GM23248 (cell line): ENCODE measurements at places on chromosomes 11 and 22.

DNA sequence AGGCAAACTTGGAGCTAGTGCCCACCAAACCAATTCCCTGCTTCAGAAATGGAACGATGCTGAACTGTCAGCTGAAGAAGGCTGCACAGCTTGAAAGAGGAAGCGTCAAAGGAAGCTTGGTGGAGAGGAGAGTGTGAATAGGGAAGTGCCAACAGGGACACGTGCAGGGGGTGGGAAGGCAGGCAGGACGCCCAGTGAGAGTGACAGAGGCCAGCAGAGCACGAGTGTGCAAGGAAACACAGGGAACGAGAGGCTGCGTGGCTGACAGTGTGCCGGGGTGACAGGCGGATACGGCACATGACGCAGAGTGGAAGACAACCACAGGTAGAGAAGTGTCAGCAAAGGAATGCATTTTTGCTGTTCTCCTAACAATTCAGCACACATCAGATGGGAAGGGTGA, 196.4 kb downstream of the LARGE1 start:
- no peak for DNase-seq

GRCh38 chr11:125055107-125055715, 7.9 kb upstream of the SLC37A2 start:
- no peak for DNase-seq

DNA sequence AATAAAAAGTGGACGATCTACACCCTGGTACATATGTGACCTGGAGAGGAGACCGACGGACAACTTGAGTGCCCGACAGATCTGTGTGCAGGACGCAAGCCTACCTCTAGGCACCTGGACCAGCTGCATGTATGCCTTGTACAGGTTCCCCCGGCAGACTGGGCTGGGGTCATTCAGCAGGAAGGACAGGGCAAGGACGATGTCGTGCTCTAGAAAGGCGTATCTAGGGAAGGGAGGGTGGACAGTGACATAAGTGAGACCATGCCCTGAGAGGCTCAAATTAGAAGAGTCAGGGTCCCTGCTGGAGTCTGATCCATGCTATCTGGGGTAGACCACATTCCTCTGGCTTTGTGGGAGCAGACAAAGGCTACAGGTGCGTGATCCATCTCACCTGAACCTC, 7.9 kb downstream of the RSPH14 start:
- DNase-seq: no peak

- DNase-seq: no peak
Measured at GRCh38 chr22:38110008-38110862, at the start of gene BAIAP2L2. Gene BAIAP2L2 (minus strand): TSS chr22:38110684. CDS start chr22:38110525, 159 bp downstream.

DNA sequence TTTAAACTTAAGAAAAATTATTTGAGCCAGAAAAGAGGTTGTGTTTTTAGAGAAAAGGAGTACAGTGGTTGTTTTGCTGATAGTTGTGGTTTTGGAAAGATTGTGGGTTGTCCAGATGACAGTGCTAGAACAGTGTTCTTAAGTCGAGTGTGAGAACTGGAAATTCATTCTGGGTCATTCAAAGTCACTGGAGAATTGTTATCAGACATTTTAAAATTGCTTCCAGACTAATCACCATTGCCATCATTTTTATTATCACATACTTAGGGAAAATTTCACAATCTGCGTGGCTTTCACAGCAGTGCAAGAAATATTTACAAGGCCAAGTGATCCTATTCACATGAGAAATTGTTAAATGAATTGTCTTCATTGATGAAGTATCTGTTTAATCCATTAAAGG, 242.2 kb upstream of the DDI1 start:
- DNase-seq: peak; percentile 68

- no peak for DNase-seq
Measured at GRCh38 chr11:61912991-61913698, 4.2 kb downstream of the RAB3IL1 start.

GRCh38 chr11:75632450-75632849, 36.4 kb downstream of the MAP6 start:
- DNase-seq: no peak

- DNase-seq: no peak
Measured at GRCh38 chr11:12598330-12599256, 75.6 kb upstream of the TEAD1 start.

DNA sequence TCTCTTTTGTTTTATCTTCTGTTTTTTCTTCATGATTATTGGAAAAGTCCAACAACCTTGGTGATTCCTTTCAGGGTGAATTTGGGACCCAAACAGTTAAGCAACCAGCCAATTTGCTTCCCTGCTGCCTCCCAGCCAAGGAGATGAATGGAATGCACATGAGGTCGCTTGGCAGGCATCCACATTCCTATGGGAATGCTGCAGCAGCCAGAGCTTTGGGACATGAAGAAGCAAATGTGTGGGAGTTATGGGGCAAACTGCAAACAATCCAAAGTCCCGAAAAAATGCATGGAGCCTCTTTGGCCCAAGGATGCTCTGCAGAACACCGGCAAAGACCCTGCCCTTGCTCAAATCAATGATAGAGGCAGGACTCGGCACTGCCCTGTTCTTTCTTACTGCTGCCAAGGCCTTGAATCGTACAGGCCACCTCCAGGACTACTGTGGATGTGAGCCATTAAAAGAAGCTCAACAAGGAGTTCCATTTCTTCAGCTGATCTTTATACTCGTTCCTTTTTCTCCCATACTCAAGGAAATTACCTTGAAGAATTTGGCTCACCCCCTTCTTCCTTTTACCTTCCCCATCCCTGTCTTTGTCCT, 117.3 kb upstream of the TEAD1 start:
- peak; percentile 94 for DNase-seq

DNA sequence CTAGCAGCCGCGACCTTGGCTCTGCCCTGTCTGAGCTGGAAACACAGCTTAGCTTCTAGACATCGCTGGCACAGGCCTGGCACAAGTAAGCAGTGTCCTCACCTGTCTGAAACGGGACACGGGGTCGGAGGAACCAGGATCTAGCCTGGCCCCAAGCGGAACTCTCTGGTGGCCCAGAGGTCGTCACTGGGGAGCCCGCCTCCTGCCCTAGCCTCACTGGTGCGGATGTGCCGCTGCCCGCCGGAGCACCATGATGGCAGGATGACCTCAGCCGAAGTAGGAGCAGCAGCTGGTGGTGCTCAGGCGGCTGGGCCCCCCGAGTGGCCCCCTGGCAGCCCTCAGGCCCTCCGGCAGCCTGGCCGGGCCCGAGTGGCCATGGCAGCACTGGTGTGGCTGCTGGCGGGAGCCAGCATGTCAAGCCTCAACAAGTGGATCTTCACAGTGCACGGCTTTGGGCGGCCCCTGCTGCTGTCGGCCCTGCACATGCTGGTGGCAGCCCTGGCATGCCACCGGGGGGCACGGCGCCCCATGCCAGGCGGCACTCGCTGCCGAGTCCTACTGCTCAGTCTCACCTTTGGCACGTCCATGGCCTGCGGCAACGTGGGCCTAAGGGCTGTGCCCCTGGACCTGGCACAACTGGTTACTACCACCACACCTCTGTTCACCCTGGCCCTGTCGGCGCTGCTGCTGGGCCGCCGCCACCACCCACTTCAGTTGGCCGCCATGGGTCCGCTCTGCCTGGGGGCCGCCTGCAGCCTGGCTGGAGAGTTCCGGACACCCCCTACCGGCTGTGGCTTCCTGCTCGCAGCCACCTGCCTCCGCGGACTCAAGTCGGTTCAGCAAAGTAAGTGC, 871 bp downstream of the SLC35E4 start:
- DNase-seq: peak; percentile 54

DNA sequence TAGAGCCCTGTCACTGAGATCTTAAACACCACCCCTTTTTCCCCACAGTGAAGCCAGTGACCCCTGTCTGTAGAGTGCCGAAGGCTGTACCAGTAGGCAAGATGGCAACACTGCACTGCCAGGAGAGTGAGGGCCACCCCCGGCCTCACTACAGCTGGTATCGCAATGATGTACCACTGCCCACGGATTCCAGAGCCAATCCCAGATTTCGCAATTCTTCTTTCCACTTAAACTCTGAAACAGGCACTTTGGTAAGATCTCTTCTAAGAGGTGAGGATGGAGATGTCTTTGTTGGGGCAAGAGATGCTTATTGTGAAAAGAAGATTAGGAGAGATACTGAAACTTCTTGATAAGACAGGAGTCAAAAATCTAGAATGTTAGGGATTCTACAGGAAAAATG, 75.9 kb downstream of the JAM3 start:
- peak; percentile 32 for DNase-seq

DNA sequence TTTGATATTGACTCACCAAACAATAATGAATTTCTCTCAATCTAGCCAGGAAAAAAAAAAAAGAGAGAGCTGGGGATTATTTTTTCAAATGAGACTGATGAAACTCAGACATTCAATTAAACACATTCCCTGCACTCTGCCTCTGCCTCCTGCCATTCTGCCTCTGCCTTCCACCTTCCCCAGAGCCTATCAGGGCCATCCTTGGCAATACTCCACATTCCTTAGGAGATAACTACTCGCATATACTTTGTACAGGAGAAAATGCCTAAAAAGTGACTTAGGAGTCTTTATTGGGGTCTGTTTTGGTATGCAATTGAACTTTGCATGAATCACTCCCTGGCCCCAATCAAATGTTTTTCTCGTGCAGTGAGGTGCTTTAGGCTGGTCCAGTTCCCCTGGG, 246.6 kb upstream of the PLET1 start:
- no peak for DNase-seq
